Omental fat pad (tissue), 4 donors: ENCODE measurements at places on chromosomes 4 and X. TPM values are rescaled to one million over a fixed set of nuclear protein-coding genes. Genes with fewer than 3 reads are reported as not detected.
A peak's percentile ranks its signal among the peaks of the same experiment; 100 is the strongest.

GRCh38 chr4:139988863-139989765 is 164.9 kb downstream of the MAML3 start:
- DNase-seq = peak; percentile 73

- DNase-seq = no peak
Observed at GRCh38 chr4:40186665-40187014, 10.2 kb upstream of the RHOH start.

- no peak for DNase-seq
Observed at GRCh38 chrX:97629597-97629985, 745.9 kb downstream of the RPA4 start.

GRCh38 chr4:141730805-141731204 is 94.4 kb downstream of the IL15 start:
- DNase-seq = no peak

GRCh38 chr4:105318486-105318885 is 155.4 kb downstream of the PPA2 start:
- no peak for DNase-seq

DNA sequence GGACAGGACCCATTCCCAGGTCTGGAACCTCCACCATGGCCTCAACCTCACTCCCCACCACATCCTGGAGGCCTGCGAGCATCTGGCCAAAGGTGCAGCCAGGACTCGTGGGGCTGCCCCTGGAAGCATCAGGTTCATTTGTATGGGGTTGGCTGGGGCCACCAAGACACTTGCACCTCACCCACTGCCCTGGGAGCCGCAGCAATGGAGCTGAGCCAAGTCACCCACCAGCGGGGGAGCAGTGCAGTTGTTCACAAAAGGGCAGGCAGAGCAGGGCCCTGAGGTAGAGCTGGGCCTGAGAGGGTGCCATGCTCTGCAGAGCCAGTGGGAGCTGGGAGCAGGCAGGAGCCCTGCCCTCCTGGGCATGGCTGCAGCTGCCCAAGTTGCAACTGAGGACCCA is 163.5 kb downstream of the FAM47A start:
- DNase-seq = no peak

GRCh38 chr4:147782087-147782781 is 50.3 kb downstream of the ARHGAP10 start:
- DNase-seq = no peak

DNA sequence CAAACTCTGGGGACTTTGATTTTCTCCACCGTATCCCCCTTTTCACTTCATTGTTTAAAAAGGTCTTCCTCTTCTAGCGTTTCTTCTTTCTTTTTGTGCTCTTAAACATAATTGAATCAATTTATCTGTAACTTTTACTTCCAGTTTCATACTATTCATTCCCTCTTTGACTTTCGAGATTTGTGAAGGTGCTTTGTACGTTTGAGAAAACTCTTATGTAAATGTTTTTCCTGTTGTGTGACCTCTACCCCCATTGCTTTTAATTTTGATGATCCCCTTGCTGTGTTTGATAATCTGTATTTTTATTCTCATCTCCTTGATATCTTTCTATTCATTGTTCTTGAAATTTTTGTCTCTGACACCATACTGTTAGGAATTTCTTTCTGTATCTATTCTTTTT is 4.8 kb downstream of the USP38 start:
- no peak for DNase-seq

GRCh38 chr4:94934201-94934600 is 176.4 kb downstream of the BMPR1B start:
- DNase-seq = no peak

DNA sequence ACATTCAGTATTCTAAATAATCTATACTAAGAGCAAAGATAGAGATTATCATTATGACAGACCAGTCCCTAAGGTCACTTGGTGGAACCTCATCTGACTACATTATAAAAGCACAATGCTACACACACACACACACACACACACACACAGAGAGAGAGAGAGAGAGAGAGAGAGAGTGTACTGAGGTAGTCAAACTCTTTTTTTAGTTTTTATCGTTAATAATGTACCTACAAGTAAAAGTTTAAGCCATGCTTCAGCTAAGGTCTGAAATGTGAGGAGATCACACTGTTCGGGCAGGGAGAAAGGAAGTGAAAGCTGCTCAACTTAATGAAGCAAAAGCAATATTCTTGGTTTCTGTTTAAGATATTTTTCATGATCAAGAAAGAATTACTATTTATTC is 75.8 kb upstream of the CCDC160 start:
- no peak for DNase-seq

- DNase-seq = no peak
Observed at GRCh38 chrX:1576201-1576992, 15.0 kb upstream of the AKAP17A start.

- no peak for DNase-seq
Observed at GRCh38 chr4:176259330-176260090, 9.5 kb downstream of the ASB5 start.

- no peak for DNase-seq
Observed at GRCh38 chr4:72449705-72450104, 119.3 kb downstream of the ADAMTS3 start.

VCX gene
- not detected for total RNA-seq

RHOXF1 gene
- not detected for total RNA-seq

XKRX gene
- not detected for total RNA-seq

OPN1MW3 gene
- not detected for total RNA-seq

RELL1 gene
- total RNA-seq = 94.7 TPM
